ENCODE measurements at places on chromosomes 2 and 18. TPM values are rescaled to one million over a fixed set of nuclear protein-coding genes. Genes with fewer than 3 reads are reported as not detected.
A peak's percentile ranks its signal among the peaks of the same experiment; 100 is the strongest.

- no peak overlapping the region for H3K4me3 ChIP-seq
- H3K4me1 ChIP-seq, result no peaks in the 10 kb centered on the region
- no peaks in the 10 kb centered on the region for H3K36me3 ChIP-seq
Measured at GRCh38 chr2:95728878-95729596, 137.2 kb downstream of the TRIM43 start.

- H3K36me3 ChIP-seq, result peaks cover under 1% of the 10 kb centered on the region
- peak; percentile 60 for DNase-seq
- H3K4me1 ChIP-seq, result peaks cover 21% of the 10 kb centered on the region
- peak within 1 kb of the TSS; percentile 96 for H3K4me3 ChIP-seq
- H3K27me3 ChIP-seq, result no peaks in the 10 kb centered on the region
- peak within 1 kb of the TSS; percentile 99 for H3K27ac ChIP-seq
Measured at GRCh38 chr2:229922449-229923386, at the start of gene FBXO36. Gene FBXO36, plus strand, starts transcription at chr2:229922503. Its CDS starts 11 bp downstream, at chr2:229922514.

- H3K27ac ChIP-seq, result peak overlapping the region; percentile 0
- no peaks in the 10 kb centered on the region for H3K36me3 ChIP-seq
- H3K4me3 ChIP-seq, result peak overlapping the region; percentile 87
- no peak for DNase-seq
- H3K4me1 ChIP-seq, result peaks cover 27% of the 10 kb centered on the region
Measured at GRCh38 chr2:9002637-9003365, 683 bp downstream of the MBOAT2 start.

DNA sequence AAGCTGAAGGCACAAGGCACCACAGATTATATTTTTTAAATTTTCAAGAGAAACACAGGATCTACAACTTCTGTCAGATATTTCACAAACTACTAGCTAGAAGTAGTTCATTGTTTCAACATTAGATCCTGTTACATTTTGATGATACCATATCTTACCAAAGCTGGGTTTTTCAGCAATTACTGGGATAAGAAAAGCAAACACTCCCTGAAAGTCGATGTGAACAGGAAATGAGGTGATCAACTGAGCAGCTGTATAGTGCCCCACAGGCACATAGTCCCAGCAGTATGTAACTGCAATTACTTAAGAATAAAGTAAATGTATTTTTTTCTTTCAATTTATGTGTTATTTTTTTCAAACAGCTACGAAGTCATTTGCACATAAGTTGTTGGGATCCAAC is 103.5 kb downstream of the DNER start:
- H3K4me1 ChIP-seq, result no peaks in the 10 kb centered on the region
- no peaks in the 10 kb centered on the region for H3K36me3 ChIP-seq
- no peak for DNase-seq
- H3K27me3 ChIP-seq, result no peaks in the 10 kb centered on the region

GRCh38 chr18:53795061-53795460 is 429.4 kb downstream of the MBD2 start:
- no peaks in the 10 kb centered on the region for H3K36me3 ChIP-seq
- DNase-seq, result no peak
- no peak overlapping the region for H3K4me3 ChIP-seq
- H3K27ac ChIP-seq, result no peak overlapping the region
- no peaks in the 10 kb centered on the region for H3K27me3 ChIP-seq
- H3K4me1 ChIP-seq, result no peaks in the 10 kb centered on the region

GRCh38 chr2:98808546-98808945 is 77.6 kb upstream of the MGAT4A start:
- H3K4me1 ChIP-seq, result peaks cover 42% of the 10 kb centered on the region
- no peak overlapping the region for H3K4me3 ChIP-seq
- DNase-seq, result no peak
- H3K27me3 ChIP-seq, result no peaks in the 10 kb centered on the region
- no peaks in the 10 kb centered on the region for H3K36me3 ChIP-seq

- no peaks in the 10 kb centered on the region for H3K36me3 ChIP-seq
- H3K27me3 ChIP-seq, result no peaks in the 10 kb centered on the region
- no peak overlapping the region for H3K4me3 ChIP-seq
- peak overlapping the region; percentile 75 for H3K27ac ChIP-seq
Measured at GRCh38 chr2:689877-690510, 12.8 kb upstream of the TMEM18 start.

- no peak overlapping the region for H3K27ac ChIP-seq
- DNase-seq, result no peak
- no peak overlapping the region for H3K4me3 ChIP-seq
- H3K36me3 ChIP-seq, result no peaks in the 10 kb centered on the region
- peaks cover 4% of the 10 kb centered on the region for H3K4me1 ChIP-seq
Measured at GRCh38 chr2:73266061-73266901, 18.0 kb downstream of the FBXO41 start.

GRCh38 chr2:42414158-42414557 is 53.1 kb upstream of the COX7A2L start:
- no peaks in the 10 kb centered on the region for H3K36me3 ChIP-seq
- no peak for DNase-seq
- no peak overlapping the region for H3K4me3 ChIP-seq
- H3K4me1 ChIP-seq, result no peaks in the 10 kb centered on the region
- no peak overlapping the region for H3K27ac ChIP-seq
- H3K27me3 ChIP-seq, result no peaks in the 10 kb centered on the region

DNA sequence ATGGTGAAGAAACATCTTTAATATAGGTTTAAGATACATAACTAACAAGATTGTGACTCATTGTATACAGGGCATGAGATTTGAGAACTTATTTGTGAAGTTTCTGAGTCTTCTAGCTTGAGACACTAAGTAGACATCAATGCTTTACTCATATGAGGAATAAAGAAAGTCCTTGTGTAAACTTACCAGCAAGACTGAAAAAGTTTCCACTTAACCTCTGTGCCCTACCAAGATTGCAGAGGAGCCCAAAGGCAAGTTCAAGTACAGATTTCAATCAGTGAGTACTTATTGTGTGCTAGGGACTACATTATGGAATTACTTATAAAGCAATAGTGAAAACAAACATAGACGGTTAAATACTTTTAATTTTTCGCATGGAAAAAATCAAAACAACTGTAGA is 1041.2 kb upstream of the CELF4 start:
- no peaks in the 10 kb centered on the region for H3K4me1 ChIP-seq
- no peaks in the 10 kb centered on the region for H3K27me3 ChIP-seq
- H3K4me3 ChIP-seq, result no peak overlapping the region
- DNase-seq, result no peak
- H3K27ac ChIP-seq, result no peak overlapping the region
- no peaks in the 10 kb centered on the region for H3K36me3 ChIP-seq

DNA sequence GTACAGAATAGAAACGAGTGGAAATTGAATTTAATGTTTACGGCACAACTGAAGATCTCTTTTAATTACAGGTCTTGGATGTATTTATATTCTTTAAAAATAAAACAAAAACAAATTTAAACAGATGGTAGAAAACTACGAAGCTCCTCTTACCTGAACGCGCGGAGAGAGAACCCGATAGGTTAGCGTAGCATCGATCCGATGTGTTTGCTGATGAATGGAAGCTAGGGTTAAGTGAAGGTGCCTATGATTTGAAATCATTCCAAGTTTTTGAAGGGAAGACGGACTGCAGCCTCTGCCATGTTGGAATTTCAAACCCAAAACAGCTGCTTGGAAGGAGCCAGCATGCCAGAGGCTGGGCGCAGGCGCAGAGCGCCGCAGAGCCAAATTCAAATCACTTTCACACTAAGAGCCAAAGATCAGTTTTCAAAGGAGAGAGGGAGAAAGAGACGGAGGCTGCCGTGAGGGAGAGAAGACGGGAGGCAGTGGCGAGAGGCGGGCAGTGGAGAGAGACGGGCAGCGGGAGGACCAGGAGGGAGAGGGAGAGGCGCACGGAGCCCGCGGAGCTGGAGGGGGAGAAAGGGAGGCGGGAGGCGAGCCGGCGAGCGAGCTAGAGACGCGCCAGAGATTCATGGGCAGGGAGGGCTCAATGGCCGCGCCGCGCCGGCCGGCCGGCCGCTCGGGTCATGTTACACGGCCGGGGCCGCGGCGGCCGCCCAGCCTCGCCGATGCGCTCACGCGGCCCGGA is at the start of gene FIGN:
Gene FIGN, minus strand, starts transcription at position 324 of the 748 bp plus-strand sequence. CDS start 1,081 bp downstream, outside the sequence.
- no peaks in the 10 kb centered on the region for H3K27me3 ChIP-seq
- DNase-seq, result peak; percentile 52
- H3K4me3 ChIP-seq, result peak within 1 kb of the TSS; percentile 91

GRCh38 chr2:18455236-18455862 is 105.1 kb downstream of the RDH14 start:
- H3K27ac ChIP-seq, result peak overlapping the region; percentile 76
- no peak for DNase-seq
- no peaks in the 10 kb centered on the region for H3K36me3 ChIP-seq
- no peaks in the 10 kb centered on the region for H3K27me3 ChIP-seq
- peak overlapping the region; percentile 33 for H3K4me3 ChIP-seq

DNA sequence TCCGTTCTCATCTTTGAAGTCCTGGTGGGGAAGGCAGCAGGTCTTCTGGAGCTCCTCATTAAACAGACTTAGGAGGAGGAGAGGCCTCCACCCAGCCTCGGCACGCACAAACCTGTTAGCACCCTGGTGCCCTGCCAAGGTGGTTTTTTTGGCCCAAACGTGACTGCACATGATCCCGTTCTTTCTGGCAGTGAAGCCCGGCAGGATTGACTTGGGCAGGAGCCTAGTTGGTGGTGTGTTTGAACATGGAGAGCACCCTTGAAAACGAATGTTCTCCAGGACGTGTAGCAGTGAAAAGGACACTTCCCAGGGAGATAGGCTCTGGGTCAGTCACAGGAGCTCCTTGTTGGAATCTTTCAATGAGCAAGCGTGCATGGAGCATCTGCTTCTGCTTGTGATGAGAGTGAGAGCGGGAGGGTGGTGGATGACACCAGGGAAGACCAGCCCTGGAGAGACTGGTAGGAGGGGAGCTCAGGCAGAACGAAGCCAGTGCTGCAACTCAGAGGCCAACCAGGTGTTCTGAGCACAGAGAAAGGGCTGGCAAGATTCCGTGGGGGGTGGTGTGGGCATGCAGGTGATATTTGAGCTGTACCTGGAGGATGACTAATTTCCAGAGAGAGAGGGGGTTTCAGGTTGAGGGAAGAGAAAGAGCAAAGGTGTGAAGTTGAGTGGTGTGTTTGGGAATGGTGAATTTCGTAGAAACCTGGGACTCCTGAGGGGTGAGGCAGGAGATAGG is 73.8 kb downstream of the TANC1 start:
- H3K4me1 ChIP-seq, result peaks cover 75% of the 10 kb centered on the region
- H3K36me3 ChIP-seq, result no peaks in the 10 kb centered on the region
- no peaks in the 10 kb centered on the region for H3K27me3 ChIP-seq
- no peak overlapping the region for H3K27ac ChIP-seq
- H3K4me3 ChIP-seq, result no peak overlapping the region

GRCh38 chr2:171960570-171960969 is 38.3 kb downstream of the HAT1 start:
- no peak for DNase-seq
- H3K27me3 ChIP-seq, result no peaks in the 10 kb centered on the region
- H3K27ac ChIP-seq, result no peak overlapping the region
- peaks cover 5% of the 10 kb centered on the region for H3K4me1 ChIP-seq
- no peaks in the 10 kb centered on the region for H3K36me3 ChIP-seq
- no peak overlapping the region for H3K4me3 ChIP-seq

DNA sequence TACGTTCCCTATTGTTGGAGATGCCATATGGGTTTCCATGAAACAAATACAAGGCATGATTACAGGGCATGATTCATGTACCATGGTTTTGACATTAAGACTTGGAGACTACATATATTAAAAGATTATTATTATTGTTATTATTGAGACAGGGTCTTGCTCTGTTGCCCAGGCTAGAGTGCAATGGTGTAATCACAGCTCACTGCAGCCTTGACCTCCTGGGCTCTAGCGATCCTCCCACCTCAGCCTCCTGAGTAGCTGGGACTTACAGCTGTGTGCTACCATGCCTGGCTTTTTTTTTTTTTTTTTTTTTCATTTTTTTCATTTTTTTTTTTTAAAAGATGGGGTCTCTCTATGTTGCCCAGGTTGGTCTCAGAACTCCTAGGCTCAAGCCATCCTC is 69.1 kb downstream of the MYOM1 start:
- peaks cover 19% of the 10 kb centered on the region for H3K4me1 ChIP-seq
- H3K36me3 ChIP-seq, result peaks cover 5% of the 10 kb centered on the region
- no peak overlapping the region for H3K4me3 ChIP-seq
- H3K27ac ChIP-seq, result no peak overlapping the region

- no peak for DNase-seq
- no peak overlapping the region for H3K27ac ChIP-seq
- H3K4me3 ChIP-seq, result no peak overlapping the region
- no peaks in the 10 kb centered on the region for H3K27me3 ChIP-seq
- H3K36me3 ChIP-seq, result no peaks in the 10 kb centered on the region
Measured at GRCh38 chr2:167943897-167944296, 303.5 kb downstream of the STK39 start.

GRCh38 chr2:134337631-134338030 is 83.8 kb downstream of the MGAT5 start:
- no peak for DNase-seq
- H3K4me3 ChIP-seq, result no peak overlapping the region
- no peaks in the 10 kb centered on the region for H3K36me3 ChIP-seq
- no peak overlapping the region for H3K27ac ChIP-seq

GRCh38 chr18:2618009-2618408 is 37.5 kb upstream of the SMCHD1 start:
- H3K27me3 ChIP-seq, result no peaks in the 10 kb centered on the region
- H3K4me3 ChIP-seq, result no peak overlapping the region
- no peaks in the 10 kb centered on the region for H3K4me1 ChIP-seq
- no peak overlapping the region for H3K27ac ChIP-seq
- no peaks in the 10 kb centered on the region for H3K36me3 ChIP-seq

DNA sequence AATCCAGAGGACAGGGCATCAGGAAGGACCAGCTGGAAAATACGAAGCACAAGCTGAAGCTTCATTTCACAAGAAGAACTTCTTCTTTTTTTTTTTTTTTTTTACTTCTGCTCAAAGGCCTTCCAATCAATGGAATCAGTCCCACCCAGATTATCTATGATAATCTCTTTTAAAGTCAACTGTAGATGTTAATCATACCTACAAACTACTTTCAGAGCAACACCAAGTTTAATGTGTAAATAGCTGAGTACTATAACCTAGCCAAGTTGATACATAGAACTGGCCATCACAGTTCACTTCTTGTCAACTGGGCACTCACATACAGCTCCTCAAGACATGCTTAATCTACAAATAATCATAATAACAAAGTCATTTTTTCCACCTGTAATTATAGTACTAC is 1645.9 kb upstream of the CELF4 start:
- H3K36me3 ChIP-seq, result no peaks in the 10 kb centered on the region
- no peak overlapping the region for H3K4me3 ChIP-seq
- H3K27me3 ChIP-seq, result no peaks in the 10 kb centered on the region
- no peak overlapping the region for H3K27ac ChIP-seq
- no peak for DNase-seq

DNA sequence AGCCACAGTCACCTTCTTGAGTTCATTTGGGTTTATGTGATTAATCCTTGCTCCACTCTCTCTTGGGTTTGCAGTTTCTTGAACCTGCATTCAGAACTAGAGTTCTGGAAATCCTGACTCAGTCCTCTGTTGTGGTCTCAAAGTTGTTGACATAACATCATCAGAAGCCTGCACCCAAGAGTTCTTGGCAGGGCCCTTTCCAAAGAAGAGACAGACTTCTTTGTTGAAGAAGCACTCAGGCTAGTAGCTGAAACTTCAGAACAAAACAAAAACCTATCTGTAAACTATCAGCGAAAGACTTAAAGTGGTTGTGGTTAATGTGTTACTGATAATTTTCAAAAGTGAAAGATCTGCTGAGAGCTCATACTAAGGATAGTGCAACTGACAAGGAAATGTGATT is 120.8 kb downstream of the FAM168B start:
- no peaks in the 10 kb centered on the region for H3K27me3 ChIP-seq
- H3K4me3 ChIP-seq, result no peak overlapping the region
- no peak for DNase-seq
- H3K27ac ChIP-seq, result no peak overlapping the region

GRCh38 chr2:18752667-18753422 is 163.5 kb upstream of the NT5C1B start:
- H3K27ac ChIP-seq, result no peak overlapping the region
- no peak overlapping the region for H3K4me3 ChIP-seq
- H3K27me3 ChIP-seq, result no peaks in the 10 kb centered on the region
- no peaks in the 10 kb centered on the region for H3K36me3 ChIP-seq

GRCh38 chr18:54023471-54023870 is 201.0 kb downstream of the MBD2 start:
- H3K27ac ChIP-seq, result no peak overlapping the region
- no peaks in the 10 kb centered on the region for H3K36me3 ChIP-seq
- no peaks in the 10 kb centered on the region for H3K27me3 ChIP-seq

The ATP6V1C2 gene
- 5.3 TPM for total RNA-seq
